A549 treated with RU486 at 1 μM for 4 hours (cell line): ENCODE measurements at places on chromosomes 3 and 15. TPM values are rescaled to one million over a fixed set of nuclear protein-coding genes. Genes with fewer than 3 reads are reported as not detected.

The ATP8B4 gene
- total RNA-seq, result 0.47 to 1.1 TPM (median 0.78 TPM) in 5 replicates

The GOLGA8J gene
- total RNA-seq, result not detected in 5 replicates

The STRIT1 gene
- total RNA-seq, result not detected in 5 replicates

The CLDN18 gene
- total RNA-seq, result not detected in 5 replicates

The FMN1 gene
- total RNA-seq, result 0.16 to 0.94 TPM (median 0.50 TPM) in 5 replicates

The MCF2L2 gene
- 0.08 to 0.26 TPM (median 0.17 TPM) in 4 of 5 replicates, not detected in the other for total RNA-seq

The NANOGP8 gene
- not detected in 5 replicates for total RNA-seq

The LMAN1L gene
- total RNA-seq, result not detected in 5 replicates

The ANKRD63 gene
- total RNA-seq, result 0.31 to 0.80 TPM (median 0.44 TPM) in 4 of 5 replicates, not detected in the other

The HRH1 gene
- total RNA-seq, result 7.6 to 10.2 TPM (median 9.3 TPM) in 5 replicates

The EOMES gene
- total RNA-seq, result 1.2 to 1.4 TPM (median 1.4 TPM) in 5 replicates

The NR1I2 gene
- total RNA-seq, result not detected in 5 replicates

The ANKUB1 gene
- total RNA-seq, result not detected in 5 replicates

The SCAANT1 gene
- 1.2 TPM in 1 of 5 replicates, not detected in the others for total RNA-seq

The CHRM5 gene
- total RNA-seq, result not detected in 5 replicates

The NRG4 gene
- 0.75 to 1.7 TPM (median 1.1 TPM) in 5 replicates for total RNA-seq

The ZPLD1 gene
- total RNA-seq, result 0.08 TPM in 1 of 5 replicates, not detected in the others

The UBL7 gene
- 36.1 to 41.8 TPM (median 41.0 TPM) in 5 replicates for total RNA-seq

The TGM5 gene
- not detected in 5 replicates for total RNA-seq

The PEX5L gene
- not detected in 5 replicates for total RNA-seq

The ADAMTSL3 gene
- 0.19 to 0.60 TPM (median 0.25 TPM) in 5 replicates for total RNA-seq

The FBLN2 gene
- total RNA-seq, result 1.6 to 3.4 TPM (median 2.5 TPM) in 5 replicates

The SPSB4 gene
- 0.08 to 0.26 TPM (median 0.12 TPM) in 5 replicates for total RNA-seq

The BLM gene
- 10.8 to 15.1 TPM (median 14.0 TPM) in 5 replicates for total RNA-seq

The TCF12 gene
- 37.4 to 43.7 TPM (median 39.7 TPM) in 5 replicates for total RNA-seq

The ROBO2 gene
- not detected in 5 replicates for total RNA-seq

The TMEM207 gene
- not detected in 5 replicates for total RNA-seq

The CIP2A gene
- 9.7 to 24.9 TPM (median 21.8 TPM) in 5 replicates for total RNA-seq

The MYZAP gene
- 0.66 to 1.7 TPM (median 1.5 TPM) in 5 replicates for total RNA-seq

The OCA2 gene
- total RNA-seq, result 0.13 to 0.27 TPM (median 0.18 TPM) in 5 replicates

The PRSS50 gene
- not detected in 5 replicates for total RNA-seq

The PP2D1 gene
- not detected in 5 replicates for total RNA-seq

The RARRES1 gene
- 9.2 to 13.4 TPM (median 11.7 TPM) in 5 replicates for total RNA-seq

The PLA2G4D gene
- total RNA-seq, result not detected in 5 replicates

The TMOD2 gene
- 1.1 to 2.1 TPM (median 1.5 TPM) in 5 replicates for total RNA-seq

The FAM174B gene
- total RNA-seq, result 6.0 to 9.6 TPM (median 8.2 TPM) in 5 replicates

The SPCS1 gene
- 129 to 170 TPM (median 164 TPM) in 5 replicates for total RNA-seq

The ITIH3 gene
- total RNA-seq, result 0.12 TPM in 1 of 5 replicates, not detected in the others

The TMCO5A gene
- not detected in 5 replicates for total RNA-seq

The NECTIN3 gene
- total RNA-seq, result 12.7 to 28.2 TPM (median 26.6 TPM) in 5 replicates

The SLC28A2 gene
- not detected in 5 replicates for total RNA-seq

The PPARG gene
- total RNA-seq, result 37.6 to 40.8 TPM (median 38.3 TPM) in 5 replicates

The CIDEC gene
- total RNA-seq, result 5.4 to 9.2 TPM (median 6.6 TPM) in 5 replicates

The CD96 gene
- not detected in 5 replicates for total RNA-seq

The SLC12A6 gene
- 4.7 to 6.9 TPM (median 6.6 TPM) in 5 replicates for total RNA-seq

The ZNF80 gene
- not detected in 5 replicates for total RNA-seq

The CACNA2D2 gene
- 0.25 to 0.75 TPM (median 0.58 TPM) in 5 replicates for total RNA-seq

The GOLGA8N gene
- 0.31 to 1.4 TPM (median 1.2 TPM) in 5 replicates for total RNA-seq

The GLDN gene
- total RNA-seq, result 0.09 TPM in 1 of 5 replicates, not detected in the others

The CISH gene
- 0.48 to 0.90 TPM (median 0.67 TPM) in 5 replicates for total RNA-seq

The TMEM62 gene
- total RNA-seq, result 7.7 to 10.2 TPM (median 8.5 TPM) in 5 replicates

The NISCH gene
- total RNA-seq, result 9.1 to 15.1 TPM (median 13.8 TPM) in 5 replicates
